ENCODE measurements at places on chromosomes 3 and 15.

GRCh38 chr15:82005239-82005638 is 40.6 kb downstream of the MEX3B start:
- DNase-seq, result no peak

DNA sequence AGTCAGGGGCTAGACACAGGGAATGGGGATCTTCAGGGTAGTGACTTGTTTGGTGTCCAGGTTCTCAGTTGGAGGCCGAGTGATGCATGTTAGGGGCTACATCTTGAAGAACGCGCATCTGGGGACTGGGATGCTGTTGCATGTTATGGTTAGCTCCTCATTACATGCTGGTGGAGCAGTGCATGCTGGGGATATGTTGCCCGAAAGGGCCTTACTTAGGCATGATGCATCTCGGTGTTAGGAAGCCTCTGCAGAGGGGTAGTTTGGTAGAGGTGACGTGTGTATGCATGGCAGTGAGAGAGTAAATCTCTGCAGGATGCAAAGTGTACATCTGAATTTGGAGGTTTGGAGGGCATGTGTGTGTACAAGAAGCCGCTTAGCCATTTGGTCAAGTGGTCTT is 2.4 kb downstream of the EIF4G1 start:
- no peak for DNase-seq

DNA sequence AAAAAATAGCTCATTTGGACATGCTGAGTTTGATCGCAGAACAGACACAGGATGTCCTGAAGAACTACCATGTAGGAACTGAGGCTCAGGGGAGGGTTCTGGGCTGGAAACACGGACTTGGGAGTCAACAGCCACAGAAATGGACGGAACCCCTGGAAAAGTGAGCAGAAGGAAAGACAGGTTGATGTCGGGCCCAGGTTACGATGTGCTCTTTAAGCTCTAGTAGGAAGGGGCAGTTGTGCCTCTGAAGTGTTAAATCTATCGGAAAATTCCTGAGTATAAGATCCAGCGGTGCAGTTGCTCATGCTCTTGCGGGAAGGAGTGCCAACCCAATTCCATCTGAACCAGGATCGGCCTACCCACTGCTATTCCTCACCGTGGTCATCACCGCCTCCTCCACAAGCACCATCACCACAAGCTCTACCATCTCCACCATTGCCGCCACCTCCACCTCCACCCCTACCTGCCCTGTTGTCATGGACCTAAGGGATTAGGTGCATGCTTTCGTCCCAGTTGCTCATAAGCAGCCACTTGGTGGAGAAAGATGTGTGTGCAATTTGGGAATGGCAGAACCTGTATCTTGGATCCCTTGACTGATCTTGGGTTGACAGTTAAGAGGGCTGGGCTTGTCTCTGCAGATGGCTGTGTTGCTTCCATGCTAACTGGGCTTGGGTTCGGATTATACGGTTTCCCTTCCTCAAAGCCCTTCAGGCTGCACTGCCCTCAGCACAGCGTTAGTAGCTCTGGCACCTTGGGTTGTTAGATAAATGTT is 108.5 kb downstream of the ASB7 start:
- no peak for DNase-seq

DNA sequence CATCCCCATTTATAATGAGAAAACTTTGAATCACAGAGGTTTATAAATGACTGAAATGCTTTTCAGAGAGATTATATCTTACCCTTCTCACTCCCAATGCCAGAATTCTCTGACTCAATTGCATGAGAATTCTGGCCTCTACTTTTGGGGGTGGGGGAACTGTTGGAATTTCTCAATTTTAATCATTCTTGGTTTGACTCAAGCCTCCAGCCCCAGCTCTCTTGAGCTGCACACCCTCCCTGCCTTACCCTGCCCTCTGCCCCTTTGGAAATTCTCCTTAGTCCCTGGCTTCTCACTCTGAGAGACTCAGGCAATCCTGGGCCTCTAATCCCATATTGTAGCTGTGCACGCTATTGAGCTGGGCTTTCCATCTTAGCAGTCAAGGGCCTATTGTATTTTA is 44.2 kb downstream of the ZNF589 start:
- DNase-seq, result no peak

DNA sequence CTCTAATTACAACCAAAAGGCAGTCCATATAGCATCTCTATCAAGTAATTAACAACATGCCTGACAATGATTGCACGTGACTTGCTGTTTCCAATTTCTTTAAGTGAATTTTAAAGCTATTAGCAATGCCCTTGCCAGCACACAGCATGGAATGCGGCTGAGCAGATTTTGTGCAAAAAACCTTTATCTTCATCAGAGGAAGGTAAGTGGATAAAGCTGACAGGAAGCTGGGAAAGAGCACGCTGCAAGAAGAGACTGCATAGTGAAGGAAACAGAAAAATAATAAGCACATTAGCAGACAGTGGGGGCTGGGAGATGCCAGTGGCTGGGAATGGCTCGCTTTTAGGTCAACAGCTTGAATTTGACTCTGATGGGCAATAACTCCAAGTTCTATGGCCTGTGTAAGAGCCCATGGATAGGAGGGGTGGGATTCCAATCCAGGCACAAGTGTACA is 138.8 kb downstream of the PDZRN3 start:
- no peak for DNase-seq

Data from NK-92 treated with Interleukin-12 subunit alpha and Interleukin-12 subunit beta, amount 100 ng/mL, for 24 hours (cell line).